ENCODE measurements at places on chromosomes 6 and 20. TPM values are rescaled to one million over a fixed set of nuclear protein-coding genes. Genes with fewer than 3 reads are reported as not detected.

The TCP11 gene
- total RNA-seq = not detected

The SGK2 gene
- total RNA-seq = 2.5 TPM

The MUCL3 gene
- total RNA-seq = not detected

The RPP40 gene
- total RNA-seq = 3.4 TPM

The POU3F2 gene
- total RNA-seq = not detected

The PRDM1 gene
- total RNA-seq = 51.9 TPM

- no peak for DNase-seq
These were observed 282.9 kb upstream of the RNF217 start for GRCh38 chr6:124679387-124679786.

GRCh38 chr6:88512951-88513350 is 346.8 kb upstream of the CNR1 start:
- DNase-seq = no peak

DNA sequence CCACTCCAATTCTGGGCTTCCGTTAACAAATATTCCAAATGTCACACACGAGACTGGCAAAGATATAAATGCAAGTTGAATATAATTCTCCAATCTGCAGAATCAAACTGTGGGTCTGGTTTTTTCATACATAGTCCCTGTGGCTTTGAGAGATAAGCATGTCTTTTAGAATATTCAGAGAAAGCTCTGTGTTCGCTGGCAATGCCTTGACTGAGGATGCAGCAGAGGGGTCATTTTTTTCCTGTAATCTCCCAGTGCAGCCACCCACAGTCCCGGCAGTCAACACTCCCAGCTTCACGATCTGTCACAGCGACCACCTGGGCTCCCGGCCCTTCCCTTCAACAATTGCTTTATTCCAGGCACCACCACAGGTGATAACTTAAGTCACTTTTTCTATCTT is 30.5 kb downstream of the MUC22 start:
- DNase-seq = no peak

DNA sequence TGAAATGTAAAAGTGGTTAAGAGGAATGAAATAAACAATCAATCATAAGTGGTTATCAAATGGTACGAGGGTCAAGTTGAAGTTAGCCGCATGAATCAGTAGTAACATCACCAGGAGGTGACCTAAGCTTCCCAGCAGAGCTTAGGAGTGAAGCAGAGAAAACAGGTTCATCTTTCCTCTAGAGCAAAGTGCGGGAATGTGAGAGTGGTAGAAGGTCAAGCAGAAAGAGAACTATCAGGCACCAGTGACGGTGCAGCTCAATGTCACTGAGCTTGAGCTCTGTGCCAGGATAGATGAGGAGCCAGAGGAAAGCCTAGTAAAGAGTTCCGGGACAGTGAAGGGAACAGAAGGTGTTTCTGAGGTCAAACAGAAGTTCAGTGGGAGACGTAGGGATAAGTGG is 20.8 kb upstream of the TNFAIP3 start:
- DNase-seq = no peak

- no peak for DNase-seq
These were observed 185.1 kb upstream of the RAB32 start for GRCh38 chr6:146358431-146359046.

DNA sequence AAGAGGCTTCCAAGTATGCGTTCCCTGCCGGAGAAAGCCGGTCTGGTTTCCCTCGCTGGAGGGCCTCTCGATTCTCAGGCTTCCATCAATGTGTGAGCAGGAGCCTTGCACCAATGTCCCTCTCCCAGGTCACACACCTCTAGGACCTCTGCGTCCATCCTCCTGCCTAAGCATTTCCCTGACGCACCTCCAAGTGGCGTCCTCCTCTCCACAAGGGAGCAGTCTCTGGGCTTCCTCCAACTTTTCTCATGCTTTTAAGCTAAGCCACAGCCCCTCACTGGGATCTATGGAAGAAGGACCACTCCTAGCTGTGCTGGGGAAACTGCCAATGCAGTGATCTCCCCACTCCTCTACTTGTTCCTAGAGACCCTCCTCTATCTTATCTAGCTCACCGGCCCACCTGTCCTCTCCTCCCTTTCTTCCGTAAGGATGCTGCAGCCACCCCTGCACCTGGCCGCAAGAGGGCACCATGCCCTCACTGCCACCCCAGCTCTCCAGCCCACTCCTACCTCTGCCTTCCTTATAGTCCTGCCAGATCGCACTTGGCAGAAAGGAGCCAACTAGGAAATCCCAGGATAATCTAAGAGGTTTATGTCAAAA is 258.7 kb downstream of the LRFN2 start:
- no peak for DNase-seq
